ENCODE measurements at places on chromosomes 6 and 20.

GRCh38 chr20:46088409-46089166 lies 1.2 kb downstream of the NCOA5 start:
- DNase-seq = no peak

DNA sequence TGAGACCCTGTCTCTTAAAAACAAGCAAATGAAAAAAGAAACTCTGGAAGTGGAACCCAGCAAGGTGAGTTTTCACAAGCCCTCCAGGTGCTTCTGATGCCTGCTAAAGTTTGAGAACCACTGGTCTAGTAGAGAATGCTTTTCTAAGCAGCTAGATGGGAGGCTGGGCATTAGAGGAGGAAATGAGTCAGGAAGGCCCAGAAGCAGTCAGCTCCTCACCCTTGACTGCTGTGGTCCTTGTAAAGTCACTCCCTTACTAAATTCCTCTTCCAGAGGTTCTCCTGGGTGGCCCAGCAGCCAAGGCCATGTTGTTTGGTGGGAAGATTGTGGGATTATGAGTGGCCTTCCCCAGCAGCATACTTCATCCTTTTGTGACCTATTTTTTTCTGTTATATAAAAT lies 52.0 kb upstream of the FYN start:
- DNase-seq = no peak

DNA sequence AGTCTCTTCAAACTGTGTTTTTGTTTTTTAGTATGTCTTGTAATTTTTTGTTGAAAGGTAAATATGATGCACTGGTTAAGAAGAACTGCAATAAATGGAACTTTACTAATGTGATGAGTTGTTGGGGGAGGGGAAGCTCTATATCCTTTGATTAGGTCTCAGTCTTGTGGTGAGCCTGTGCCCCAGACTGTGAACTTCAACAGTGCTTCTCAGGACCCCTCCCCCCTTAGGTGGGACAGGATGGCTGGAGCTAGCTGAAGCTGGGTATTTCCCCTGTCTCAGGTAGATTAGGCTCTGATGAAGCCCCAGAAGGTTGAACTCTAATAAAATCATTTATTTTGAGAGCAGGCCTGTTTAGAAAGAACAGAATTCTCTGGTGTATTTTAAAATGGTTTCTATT lies 31.4 kb upstream of the TASP1 start:
- no peak for DNase-seq

GRCh38 chr20:54168961-54169862 lies 4.6 kb downstream of the CYP24A1 start:
- DNase-seq = no peak

- no peak for DNase-seq
These were observed 10.4 kb upstream of the FRMD1 start for GRCh38 chr6:168089186-168090063.
